ENCODE measurements at places on chromosomes 5 and 9.

DNA sequence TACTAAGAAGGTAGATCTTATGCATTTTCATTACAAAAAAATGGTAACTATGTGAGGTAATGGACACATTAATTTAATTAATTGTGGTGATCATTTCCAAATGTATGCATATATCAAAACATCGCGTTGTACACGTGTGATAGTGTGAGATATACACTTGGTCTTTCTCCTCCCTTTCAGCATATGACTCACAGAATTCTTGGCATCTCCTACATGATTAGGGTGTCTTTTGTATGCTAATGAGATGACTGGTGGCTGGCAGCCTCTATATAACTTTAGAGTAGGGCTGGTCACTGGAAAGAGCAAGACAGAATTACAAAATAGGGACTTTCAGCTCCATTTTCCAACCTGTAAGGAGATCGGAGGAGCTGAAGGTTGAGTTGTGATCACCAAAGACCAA, 1167.6 kb downstream of the CDH12 start:
- no peak for DNase-seq

GRCh38 chr9:37604296-37604695, 11.9 kb upstream of the TOMM5 start:
- no peak for DNase-seq

DNA sequence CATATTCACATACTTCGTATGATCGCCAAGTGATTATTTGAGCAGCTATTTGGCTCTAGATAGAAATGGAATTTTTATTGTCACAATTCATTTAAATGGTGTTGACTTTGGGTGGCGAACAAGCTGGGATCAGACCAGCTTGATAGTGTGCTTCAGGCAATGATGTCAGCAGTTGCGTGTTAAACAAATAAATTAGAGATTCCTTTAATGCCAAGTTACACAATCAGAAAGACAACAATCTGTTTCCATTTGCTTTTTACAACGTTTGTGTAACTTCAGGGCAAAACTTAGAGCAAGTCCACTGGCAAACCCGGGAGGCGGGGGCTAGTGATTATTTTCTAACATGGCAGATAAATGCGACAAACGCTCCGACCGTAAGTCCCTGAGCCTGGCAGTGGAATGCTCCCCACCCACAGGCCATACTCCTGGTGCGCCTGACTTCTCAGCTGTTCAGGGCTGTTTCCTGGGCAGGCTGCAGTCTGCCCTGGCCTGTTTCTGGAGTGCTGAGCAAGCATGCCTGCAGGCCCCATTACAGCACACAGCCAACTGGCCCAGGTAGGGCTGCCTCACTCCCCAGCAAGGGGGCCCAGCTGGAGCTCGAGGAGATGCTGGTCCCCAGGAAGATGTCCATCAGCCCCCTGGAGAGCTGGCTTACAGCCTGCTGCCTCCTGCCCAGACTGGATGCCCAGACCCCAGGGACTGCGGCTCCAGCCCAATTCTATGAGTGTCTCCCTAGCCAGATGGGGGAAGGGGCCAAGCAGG, 88.7 kb downstream of the BASP1 start:
- no peak for DNase-seq

GRCh38 chr9:136625101-136626065, 37.3 kb upstream of the EGFL7 start:
- DNase-seq: no peak

GRCh38 chr9:103900466-103900865, 193.6 kb upstream of the SMC2 start:
- DNase-seq: no peak

DNA sequence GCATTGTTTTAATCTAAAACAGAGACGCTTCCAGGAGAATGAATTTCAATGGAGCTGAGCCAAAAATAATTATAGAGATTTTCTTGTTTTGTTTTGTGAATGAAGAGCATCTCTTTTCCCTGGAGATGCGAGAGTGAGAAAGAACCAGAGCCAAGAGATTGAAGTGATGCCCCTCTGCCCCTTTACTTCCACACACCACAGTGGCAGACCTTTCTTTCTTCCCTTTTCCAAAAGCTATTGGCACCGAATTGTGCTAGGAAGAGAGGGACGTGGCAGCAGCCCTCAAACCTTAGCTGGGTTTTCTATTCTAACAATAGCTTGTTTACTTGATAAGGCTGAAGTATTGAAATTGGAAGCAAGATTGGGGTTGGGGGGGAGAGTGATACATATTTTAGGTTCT, 133.0 kb upstream of the TMEM161B start:
- no peak for DNase-seq

Measured in activated CD8-positive, alpha-beta memory T cell treated with anti-CD3 and anti-CD28 coated beads for 24 hours (primary cell).